ENCODE measurements at places on chromosomes 1 and 21.
A peak's percentile ranks its signal among the peaks of the same experiment; 100 is the strongest.

- DNase-seq = no peak
Observed at GRCh38 chr1:85581802-85582686, 1.5 kb downstream of the CCN1 start.

- no peak for DNase-seq
Observed at GRCh38 chr1:183575606-183576005, 14.7 kb downstream of the NCF2 start.

DNA sequence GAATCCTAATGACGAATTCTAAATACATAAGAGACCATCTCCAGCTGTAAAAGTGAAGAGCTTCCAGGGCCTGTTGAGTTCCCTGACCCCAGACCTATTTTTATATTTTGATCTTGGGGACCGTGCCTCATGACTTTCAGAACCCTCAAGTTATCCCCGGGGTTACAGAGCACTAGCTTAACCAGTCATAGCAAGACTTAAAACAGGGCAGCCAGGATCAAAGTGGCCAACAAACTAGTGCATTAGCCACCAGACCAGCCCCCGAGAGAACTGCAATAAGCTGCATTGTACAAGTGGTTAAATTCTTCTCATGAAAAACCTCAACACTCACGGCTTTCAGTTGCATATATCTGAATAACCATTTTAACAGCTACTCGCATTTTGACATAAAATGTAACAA lies 183.0 kb downstream of the BARHL2 start:
- no peak for DNase-seq

GRCh38 chr1:217363319-217363718 lies 267.6 kb downstream of the GPATCH2 start:
- DNase-seq = no peak

GRCh38 chr1:62045574-62045973 lies 149.1 kb upstream of the L1TD1 start:
- DNase-seq = no peak

GRCh38 chr1:161119092-161119903 lies 1.4 kb downstream of the NIT1 start:
- DNase-seq = peak; percentile 12

- DNase-seq = no peak
Observed at GRCh38 chr1:92709738-92710137, 75.2 kb downstream of the EVI5 start.
